ENCODE measurements at places on chromosomes 4 and X. TPM values are rescaled to one million over a fixed set of nuclear protein-coding genes. Genes with fewer than 3 reads are reported as not detected.

TMEM255A gene
- 2.9 TPM for total RNA-seq

DNA sequence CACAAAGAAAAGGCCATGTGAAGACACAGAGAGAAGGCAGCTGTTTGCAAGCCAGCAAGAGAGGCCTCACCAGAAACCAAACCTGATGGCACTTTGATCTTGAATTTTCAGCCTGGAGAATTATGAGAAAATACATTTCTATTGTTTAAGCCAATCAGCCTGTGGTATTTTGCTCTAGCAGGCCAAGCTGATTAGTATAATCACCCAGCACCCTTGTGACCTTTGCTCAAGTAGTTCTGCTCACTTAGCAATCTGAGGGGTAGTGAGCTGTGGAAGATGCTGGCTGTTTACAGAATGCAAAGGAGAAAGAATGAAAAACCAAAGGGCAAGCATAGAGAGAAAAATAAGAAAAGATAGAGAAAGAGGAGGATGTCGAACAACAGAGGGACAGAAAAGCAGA lies 396.4 kb upstream of the BOD1L1 start:
- no peaks in the 10 kb centered on the region for H3K27me3 ChIP-seq
- no peak for DNase-seq
- no peaks in the 10 kb centered on the region for H3K36me3 ChIP-seq
- H3K4me3 ChIP-seq: no peak overlapping the region
- H3K27ac ChIP-seq: no peak overlapping the region
- peaks cover 4% of the 10 kb centered on the region for H3K4me1 ChIP-seq

SMARCA1 gene
- total RNA-seq: 36.0 TPM

DNA sequence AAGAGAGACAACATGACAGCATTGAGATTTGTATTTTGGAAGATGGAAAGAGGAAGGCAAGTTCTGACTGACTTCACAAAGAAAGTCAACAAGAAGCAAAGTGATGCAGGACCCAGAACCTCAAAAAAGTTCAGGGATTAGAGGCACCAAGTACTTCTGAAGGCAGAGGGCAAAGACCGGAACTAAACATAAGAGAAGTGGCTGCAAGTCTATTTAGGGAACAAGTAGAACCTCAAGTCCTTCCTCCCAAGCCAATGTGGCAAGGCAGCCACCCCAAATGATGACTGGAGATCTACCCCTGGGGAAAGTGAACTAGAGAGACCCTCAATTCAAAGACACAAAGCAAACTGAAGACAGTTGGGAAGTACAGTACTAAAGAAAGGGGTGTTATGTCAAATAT lies 46.6 kb downstream of the SLC39A8 start:
- H3K4me3 ChIP-seq: no peak overlapping the region
- H3K4me1 ChIP-seq: peaks cover 8% of the 10 kb centered on the region
- DNase-seq: no peak
- H3K27ac ChIP-seq: no peak overlapping the region
- H3K36me3 ChIP-seq: no peaks in the 10 kb centered on the region

DNA sequence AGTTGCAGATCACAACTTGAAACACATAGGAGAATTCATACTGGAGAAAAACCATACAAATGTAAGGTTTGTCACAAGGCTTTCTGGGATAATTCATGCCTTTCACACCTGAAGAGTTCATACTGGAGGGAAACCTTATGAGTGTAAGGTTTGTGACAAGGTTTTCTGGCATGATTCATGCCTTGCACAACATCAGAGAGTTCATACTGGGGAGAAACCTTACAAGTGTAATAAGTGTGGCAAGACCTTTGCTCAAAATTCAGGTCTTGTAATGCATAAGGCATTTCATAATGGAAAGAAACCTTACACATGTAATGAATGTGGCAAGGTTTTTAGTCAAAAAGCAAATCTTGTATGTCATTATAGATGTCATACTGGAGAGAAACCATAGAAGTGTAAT lies 58.8 kb upstream of the ENPEP start:
- DNase-seq: no peak
- H3K27me3 ChIP-seq: no peaks in the 10 kb centered on the region
- no peak overlapping the region for H3K27ac ChIP-seq
- no peak overlapping the region for H3K4me3 ChIP-seq

GRCh38 chr4:143360838-143361625 lies 24.4 kb downstream of the GAB1 start:
- peak overlapping the region; percentile 39 for H3K27ac ChIP-seq
- DNase-seq: no peak
- no peaks in the 10 kb centered on the region for H3K36me3 ChIP-seq
- H3K27me3 ChIP-seq: no peaks in the 10 kb centered on the region
- H3K4me3 ChIP-seq: no peak overlapping the region

SYNPO2 gene
- 0.16 TPM for total RNA-seq

DUSP9 gene
- 12.0 TPM for total RNA-seq

ALAS2 gene
- not detected for total RNA-seq

CCDC149 gene
- 0.95 TPM for total RNA-seq

IL13RA1 gene
- 33.4 TPM for total RNA-seq

- no peaks in the 10 kb centered on the region for H3K4me1 ChIP-seq
- no peak overlapping the region for H3K27ac ChIP-seq
- H3K4me3 ChIP-seq: no peak overlapping the region
- no peaks in the 10 kb centered on the region for H3K27me3 ChIP-seq
- DNase-seq: no peak
- H3K36me3 ChIP-seq: no peaks in the 10 kb centered on the region
Measured at GRCh38 chrX:138710866-138711341, 613 bp downstream of the FGF13 start.

GRCh38 chrX:31223817-31224216 lies 152.0 kb upstream of the FTHL17 start:
- H3K4me3 ChIP-seq: no peak overlapping the region
- peaks cover 23% of the 10 kb centered on the region for H3K4me1 ChIP-seq
- no peaks in the 10 kb centered on the region for H3K36me3 ChIP-seq
- no peaks in the 10 kb centered on the region for H3K27me3 ChIP-seq
- no peak for DNase-seq
- H3K27ac ChIP-seq: no peak overlapping the region

DCUN1D4 gene
- 42.8 TPM for total RNA-seq

DNA sequence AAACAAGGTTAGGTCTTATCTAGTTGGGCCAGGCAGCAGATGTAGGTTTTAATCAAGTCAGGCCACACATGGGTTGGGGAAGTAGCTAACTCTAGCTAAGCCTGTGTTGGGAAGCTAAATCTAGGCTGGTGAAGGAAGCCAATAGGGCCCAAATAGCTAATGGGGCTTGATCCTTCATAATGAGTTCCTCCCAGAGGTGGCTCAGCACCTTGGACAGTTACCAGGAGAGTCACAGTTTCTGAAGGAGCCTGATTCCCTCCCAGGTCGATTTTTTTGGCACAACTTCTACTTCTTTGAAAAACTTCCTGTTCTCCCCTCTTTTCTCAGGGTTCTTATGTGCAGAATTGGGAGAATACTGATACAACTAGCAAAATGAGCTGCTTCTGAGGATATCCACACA lies 242.5 kb upstream of the PRPS2 start:
- no peak overlapping the region for H3K27ac ChIP-seq
- no peaks in the 10 kb centered on the region for H3K4me1 ChIP-seq
- no peak overlapping the region for H3K4me3 ChIP-seq
- peak; percentile 37 for DNase-seq
